Activated naive CD4-positive, alpha-beta T cell treated with anti-CD3 and anti-CD28 coated beads for 36 hours (primary cell): ENCODE measurements at places on chromosomes 2 and 18. TPM values are rescaled to one million over a fixed set of nuclear protein-coding genes. Genes with fewer than 3 reads are reported as not detected.

EVA1A gene
- total RNA-seq, result not detected

DNA sequence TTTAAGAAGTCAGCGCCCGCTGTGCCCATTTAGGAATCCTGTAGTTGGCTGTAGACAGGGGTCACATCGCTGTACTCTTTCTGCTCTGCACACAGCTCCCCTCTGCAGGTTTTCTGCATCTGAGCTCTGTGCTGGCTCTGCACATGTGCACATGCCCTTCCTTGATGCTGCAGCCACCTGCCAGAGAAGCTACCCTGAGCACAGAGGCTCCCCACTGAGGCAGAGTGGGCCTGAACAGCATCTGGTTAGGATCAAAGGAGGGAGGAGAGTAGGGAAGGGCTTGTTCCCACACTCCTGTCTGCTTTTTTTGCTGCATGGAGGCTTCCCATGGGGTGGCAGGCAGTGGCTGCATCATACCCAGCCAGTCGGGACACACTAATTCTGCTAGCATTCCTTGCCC lies 238.9 kb downstream of the FHOD3 start:
- no peak for DNase-seq
- no peaks in the 10 kb centered on the region for H3K4me1 ChIP-seq

GRCh38 chr2:16860627-16861026 lies 195.0 kb upstream of the CYRIA start:
- no peak overlapping the region for H3K27ac ChIP-seq
- no peaks in the 10 kb centered on the region for H3K36me3 ChIP-seq
- H3K27me3 ChIP-seq, result no peaks in the 10 kb centered on the region
- H3K4me3 ChIP-seq, result no peak overlapping the region
- H3K4me1 ChIP-seq, result no peaks in the 10 kb centered on the region

GRCh38 chr2:37894047-37894446 lies 31.0 kb upstream of the RMDN2 start:
- H3K27ac ChIP-seq, result no peak overlapping the region
- DNase-seq, result no peak
- H3K4me3 ChIP-seq, result no peak overlapping the region
- no peaks in the 10 kb centered on the region for H3K36me3 ChIP-seq
- peaks cover 31% of the 10 kb centered on the region for H3K4me1 ChIP-seq
- H3K27me3 ChIP-seq, result no peaks in the 10 kb centered on the region

FLACC1 gene
- total RNA-seq, result 0.84 TPM
